ENCODE measurements at places on chromosomes 5 and 9.
A peak's percentile ranks its signal among the peaks of the same experiment; 100 is the strongest.

DNA sequence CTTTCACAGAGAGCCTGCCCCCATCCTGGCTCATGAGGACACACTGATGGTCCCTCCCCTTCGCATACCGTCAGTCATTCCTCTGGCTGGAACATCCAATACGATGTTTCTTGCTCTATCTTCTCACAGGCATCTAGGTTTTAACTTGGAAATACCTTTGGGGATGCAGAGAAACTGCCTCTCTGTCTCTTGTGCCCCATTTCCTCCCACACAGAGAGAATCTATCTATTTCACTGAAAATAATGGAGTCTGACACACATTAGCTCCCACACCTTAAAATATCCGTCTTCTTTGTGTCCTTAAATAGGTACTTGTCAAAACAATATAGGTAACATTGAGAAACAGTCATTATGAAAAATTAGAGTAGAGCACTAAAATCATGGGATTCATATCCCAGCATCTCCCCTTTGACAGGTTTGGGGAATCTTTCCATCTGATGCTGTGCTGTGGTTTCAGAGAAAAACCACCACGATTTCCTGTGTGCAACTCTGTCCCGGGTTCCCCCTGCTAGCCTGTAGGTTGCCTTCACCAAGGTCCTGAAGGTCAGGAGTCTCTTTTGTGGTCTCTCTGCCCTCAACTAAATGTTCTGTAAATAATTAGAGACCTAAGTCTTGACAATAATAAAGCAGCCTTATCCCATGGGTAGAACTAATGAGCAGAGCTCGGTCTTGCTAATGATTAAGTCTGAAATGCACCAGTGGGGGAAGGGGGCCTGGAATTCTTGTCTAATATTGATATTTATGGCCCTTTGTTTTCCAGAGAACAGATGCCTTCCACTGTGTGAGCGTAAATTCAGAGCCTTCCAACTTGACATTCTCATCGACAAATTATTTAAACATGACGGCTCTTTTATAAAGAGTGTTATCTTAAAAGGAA, 371.0 kb downstream of the ICE1 start:
- DNase-seq: no peak

- DNase-seq: no peak
Observed at GRCh38 chr9:15498246-15498995, 12.3 kb downstream of the PSIP1 start.

- no peak for DNase-seq
Observed at GRCh38 chr5:168967882-168968620, 332.9 kb downstream of the SLIT3 start.

- DNase-seq: peak; percentile 96
Observed at GRCh38 chr5:127988146-127988760, 95.3 kb upstream of the SLC12A2 start.

DNA sequence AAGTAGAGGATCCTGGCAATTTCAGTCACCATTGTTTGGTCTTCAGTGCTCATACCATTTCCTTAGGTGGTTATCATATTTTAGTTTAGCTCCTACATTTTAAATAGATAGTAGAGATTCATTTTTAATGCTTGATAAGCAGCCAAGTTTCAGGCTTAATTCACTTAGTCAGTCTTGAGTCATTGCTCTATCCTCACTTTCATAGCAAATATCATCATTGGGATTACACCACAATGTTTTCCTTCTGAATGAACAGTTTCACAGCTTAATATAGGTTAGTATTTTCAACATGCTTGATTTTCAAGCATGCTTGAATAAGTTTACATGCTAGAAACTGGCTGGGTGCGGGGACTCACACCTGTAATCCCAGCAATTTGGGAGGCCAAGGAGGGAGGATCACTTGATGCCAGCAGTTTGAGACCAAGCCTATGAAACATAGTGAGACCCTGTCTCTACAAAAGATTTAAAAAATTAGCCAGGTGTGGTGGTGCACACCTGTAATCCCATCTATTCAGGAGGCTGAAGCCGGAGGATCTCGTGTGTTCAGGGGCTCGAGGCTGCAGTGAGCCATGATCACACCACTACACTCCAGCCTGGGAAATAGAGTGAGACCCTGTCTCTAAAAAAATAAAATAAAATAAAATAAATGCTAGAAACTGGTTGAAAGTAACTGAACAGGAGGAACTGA, 339.9 kb downstream of the ADGRV1 start:
- DNase-seq: peak; percentile 84

GRCh38 chr5:915946-916345, 23.3 kb downstream of the TRIP13 start:
- no peak for DNase-seq

- peak; percentile 86 for DNase-seq
Observed at GRCh38 chr9:16058131-16058549, 505.3 kb downstream of the CCDC171 start.

- DNase-seq: peak; percentile 84
Observed at GRCh38 chr5:71830681-71831539, 111.8 kb downstream of the CARTPT start.

DNA sequence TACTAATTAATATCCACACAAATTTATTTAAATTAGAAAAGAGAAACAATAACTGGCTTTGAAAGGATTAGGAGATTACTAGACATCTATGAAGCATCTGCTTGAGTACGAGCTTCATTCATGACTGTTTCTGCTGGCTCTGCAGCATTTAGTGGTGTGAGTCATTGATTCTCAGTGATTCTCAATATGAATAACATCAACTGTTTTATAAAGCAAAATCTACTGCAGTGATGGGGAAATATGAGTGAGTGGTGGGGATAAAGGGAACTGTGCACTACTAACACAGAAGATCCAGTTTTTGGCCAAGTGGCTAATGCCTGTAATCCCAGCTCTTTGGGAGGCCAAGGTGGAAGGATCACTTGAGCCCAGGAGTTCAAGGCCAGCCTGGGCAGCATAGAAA, 8.4 kb downstream of the FNBP1 start:
- DNase-seq: peak; percentile 90

GRCh38 chr5:125140220-125140619, 393.8 kb upstream of the ZNF608 start:
- DNase-seq: peak; percentile 38

- no peak for DNase-seq
Observed at GRCh38 chr9:25742256-25742655, 64.0 kb upstream of the TUSC1 start.

DNA sequence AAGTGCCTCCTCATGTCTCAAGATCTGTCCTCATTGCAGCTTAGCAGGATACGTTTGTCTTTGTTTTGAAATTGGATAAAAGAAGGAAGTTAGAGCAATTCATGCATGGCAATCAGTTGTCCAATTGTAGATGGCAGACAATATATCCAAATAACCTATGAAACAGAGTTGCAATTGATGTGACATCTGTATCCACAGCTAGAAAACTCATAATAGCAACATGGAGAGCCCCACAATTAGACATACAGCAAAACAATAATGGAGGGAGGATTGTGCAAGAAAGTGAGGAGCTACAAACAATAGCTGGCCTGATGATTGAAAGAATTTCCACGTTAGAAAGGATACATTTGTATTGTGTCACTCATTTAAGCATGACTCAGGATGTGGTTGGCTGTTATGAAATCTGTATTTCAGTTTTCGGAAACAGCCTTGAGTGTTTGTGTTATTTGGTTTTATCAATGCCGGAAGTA, 132.0 kb downstream of the FAM174A start:
- DNase-seq: peak; percentile 91

- DNase-seq: no peak
Observed at GRCh38 chr5:172543484-172544298, 89.4 kb upstream of the SH3PXD2B start.

- DNase-seq: no peak
Observed at GRCh38 chr9:132970324-132971062, 8.0 kb upstream of the GFI1B start.

DNA sequence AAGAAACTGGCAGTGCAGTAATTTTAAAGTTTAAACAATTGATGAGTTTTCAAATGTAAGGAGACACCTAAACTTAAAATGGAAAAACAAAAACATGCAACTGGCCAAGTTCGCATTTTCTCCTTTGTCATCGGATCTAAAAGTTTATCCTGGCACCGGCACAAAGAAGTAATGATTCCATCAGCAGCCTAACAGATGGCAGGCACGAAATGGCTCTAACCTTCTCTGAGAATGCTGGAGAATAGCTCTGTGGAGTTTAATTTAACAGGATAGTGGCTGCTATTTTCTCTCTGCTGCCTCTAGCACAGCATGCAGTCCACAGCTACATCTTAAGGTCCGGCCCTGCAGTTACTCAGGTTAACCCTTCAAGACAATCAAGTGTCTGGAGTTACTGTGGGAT, 82.2 kb downstream of the PRELID2 start:
- peak; percentile 39 for DNase-seq

DNA sequence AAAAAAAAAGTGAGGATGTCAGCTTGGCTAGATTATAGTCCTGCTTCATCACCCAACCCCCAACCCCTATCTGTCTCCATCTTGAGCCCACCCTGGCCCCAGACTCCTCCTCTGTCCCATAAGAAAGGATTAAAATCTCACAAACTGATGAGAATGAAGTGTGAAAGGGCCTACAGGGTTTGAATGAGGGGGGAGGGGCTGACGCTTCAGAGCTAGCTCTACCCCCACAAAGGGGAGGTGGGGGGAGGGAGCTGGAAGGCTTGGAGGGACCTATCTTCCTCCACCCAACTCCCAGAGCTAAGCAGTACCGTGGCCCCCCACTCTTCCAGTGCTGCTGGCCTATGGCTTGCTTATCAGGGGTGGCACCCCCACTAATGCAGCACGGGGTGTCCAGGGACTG, 43.7 kb upstream of the HAND1 start:
- no peak for DNase-seq

GRCh38 chr9:36762958-36763357, 190.3 kb downstream of the MELK start:
- no peak for DNase-seq

DNA sequence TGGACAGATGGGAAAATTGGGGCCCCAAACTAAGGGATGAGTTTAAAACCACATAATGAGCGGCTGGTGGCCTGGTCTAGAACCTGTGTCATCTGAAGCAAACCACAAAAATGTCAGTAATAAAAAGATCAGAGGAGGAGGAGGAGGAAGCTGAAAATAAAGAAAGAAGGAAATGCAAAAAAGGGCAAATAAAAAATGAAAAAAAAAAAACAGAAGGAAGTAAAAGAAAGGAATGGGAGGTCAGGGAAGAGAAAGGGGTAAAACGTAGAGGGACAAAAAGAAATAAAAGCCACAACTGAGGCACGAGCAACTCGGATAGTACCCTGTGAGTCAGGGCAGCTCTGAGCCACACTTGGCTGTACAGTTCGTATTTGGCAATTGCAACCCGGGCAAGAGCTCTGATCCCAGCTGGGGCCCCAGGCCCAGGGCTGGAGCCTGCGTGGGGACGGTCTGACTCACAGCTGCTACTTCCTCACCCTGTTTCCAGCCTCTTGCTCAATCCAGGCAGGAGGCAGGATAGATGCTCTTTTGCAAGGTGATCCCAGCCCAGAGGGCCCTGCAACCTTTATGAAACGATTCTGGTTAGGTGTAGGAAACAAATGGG, 137.9 kb upstream of the TRIM32 start:
- DNase-seq: peak; percentile 97

DNA sequence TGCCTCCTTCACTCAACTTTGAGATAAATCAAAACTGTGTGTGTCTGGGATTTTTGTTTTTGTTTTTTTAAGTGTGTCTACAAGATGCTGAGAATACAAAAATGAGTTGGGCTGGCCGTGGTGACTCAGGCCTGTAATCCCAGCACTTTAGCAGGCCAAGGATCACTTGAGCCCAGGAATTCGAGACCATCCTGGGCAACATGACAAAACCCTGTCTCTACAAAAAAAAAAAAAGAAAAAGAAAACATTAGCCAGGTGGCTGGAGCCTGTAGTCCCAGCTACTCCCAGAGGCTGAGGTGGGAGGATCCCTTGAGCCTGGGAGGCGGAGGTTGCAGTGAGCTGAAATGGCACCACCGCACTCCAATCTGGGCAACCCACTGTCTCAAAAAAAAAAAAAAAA, 21.0 kb downstream of the HNRNPK start:
- peak; percentile 77 for DNase-seq

DNA sequence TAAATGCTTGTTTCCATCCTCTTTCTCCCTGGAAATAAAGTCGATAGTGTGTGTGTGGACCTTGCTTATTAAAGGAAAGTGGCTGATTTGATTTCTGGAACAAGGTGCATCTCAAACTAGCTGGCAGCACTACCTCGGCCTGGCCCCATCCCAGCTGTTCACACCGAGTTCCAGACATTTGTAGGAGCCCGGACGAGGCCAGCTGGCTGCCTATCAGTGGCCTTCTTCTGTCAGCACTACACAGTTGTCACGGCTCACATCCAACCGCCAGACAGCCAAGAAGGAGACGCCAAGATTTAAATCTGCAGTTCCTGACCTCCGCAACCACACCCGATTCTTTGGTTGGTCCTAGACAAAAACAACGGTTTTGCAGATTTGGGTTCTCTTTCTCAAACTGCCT, 63.6 kb downstream of the PALM2AKAP2 start:
- no peak for DNase-seq

GRCh38 chr5:81395262-81395661, 1.3 kb upstream of the ACOT12 start:
- no peak for DNase-seq

GRCh38 chr5:87877495-87877894, 391.1 kb downstream of the TMEM161B start:
- DNase-seq: no peak

DNA sequence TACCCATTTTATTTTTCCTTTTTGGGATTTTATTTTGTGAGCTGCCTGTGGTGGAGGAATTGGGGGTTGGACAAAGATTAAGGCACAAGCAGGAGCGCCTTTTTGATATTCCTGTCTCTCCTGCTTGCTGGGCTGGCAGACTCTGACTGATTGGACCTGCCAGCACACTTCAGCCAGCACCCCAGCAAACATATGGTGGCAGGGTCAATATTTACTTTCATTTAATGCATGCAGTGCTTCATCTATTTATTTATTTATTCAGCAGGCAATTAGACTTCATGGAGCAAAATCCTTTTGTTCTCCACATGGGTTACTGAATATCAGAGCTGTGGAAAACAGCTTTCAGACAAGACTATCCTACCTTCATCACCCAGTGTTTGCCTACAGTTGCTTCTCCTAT, 48.4 kb upstream of the EPB41L4A start:
- DNase-seq: no peak

DNA sequence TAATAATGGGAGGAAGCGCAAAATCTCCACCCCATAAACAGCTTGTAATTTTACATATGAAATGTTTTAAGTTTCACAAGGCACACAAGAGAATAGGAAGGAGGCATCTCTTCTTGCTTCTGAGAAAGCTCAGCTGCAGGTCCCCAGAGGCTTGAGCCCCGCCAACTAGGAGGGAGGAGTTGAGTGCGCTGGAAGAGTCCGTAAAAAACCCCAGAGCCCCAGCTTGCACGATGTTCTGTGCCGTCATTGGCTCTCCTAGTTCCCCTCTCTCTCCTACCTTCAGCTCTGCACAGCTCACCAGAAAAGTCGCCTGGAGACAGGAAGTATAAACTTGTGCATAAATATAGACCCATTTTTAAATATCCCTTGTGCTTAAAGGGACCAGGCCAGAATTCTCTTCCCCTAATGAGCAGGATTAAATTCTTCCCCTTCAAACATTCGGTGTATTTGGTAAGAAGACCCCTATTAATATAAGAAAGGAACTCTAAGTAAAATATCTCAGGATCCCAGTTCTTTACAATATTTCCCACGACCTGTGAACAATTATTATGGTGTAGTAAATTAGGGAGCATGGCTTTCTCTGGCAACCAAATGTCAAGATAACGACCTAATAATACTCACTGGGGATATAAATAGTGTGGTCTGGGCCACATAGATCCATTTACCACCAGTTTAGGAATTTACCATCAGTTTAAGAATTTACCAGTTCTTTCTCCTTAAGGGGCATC, 13.7 kb downstream of the GLRX start:
- DNase-seq: peak; percentile 60

- no peak for DNase-seq
Observed at GRCh38 chr9:72728031-72728770, 206.8 kb downstream of the TMC1 start.

- no peak for DNase-seq
Observed at GRCh38 chr9:111064160-111064837, 26.0 kb upstream of the LPAR1 start.
